Ascending aorta (tissue), 2 donors: ENCODE measurements at places on chromosomes 4 and X.
A peak's percentile ranks its signal among the peaks of the same experiment; 100 is the strongest.

DNA sequence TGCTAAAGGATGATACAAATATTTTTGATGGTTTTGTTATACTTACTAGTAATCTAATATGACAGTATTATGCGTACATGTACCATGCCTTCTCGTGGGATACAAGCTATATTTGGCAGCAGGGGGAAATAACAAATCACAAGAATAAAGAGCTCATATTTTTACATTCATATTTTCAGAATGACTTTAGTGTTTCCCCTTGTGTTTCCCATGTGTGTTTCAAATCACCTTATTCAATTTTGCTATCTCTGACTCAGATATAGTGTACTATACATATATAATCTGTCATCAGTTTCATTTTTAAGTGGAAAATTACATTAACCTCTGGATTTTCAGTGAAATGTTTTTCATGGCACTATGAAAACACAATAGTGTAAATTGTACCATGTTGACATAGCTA, 146.8 kb downstream of the RPA4 start:
- DNase-seq: no peak

DNA sequence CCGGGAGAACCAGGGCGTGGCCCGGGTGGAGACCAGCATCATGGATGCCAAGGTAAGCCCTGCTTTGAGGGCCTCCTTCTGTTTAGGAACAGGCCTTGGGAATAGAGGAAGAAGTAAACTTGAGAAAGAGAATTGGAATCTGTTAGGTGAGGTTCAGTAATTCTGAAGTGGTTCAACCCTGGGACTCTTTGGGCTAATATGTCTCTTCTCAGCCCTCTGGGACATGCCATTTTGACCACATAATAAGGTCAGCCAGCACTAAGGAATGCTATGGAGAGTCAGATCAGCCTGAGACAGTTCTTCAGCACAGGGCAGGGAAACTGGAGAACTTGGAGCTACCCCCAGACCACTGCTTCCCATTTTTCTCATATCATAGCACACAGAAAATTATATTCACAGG, 63.3 kb upstream of the PRPS1 start:
- no peak for DNase-seq

DNA sequence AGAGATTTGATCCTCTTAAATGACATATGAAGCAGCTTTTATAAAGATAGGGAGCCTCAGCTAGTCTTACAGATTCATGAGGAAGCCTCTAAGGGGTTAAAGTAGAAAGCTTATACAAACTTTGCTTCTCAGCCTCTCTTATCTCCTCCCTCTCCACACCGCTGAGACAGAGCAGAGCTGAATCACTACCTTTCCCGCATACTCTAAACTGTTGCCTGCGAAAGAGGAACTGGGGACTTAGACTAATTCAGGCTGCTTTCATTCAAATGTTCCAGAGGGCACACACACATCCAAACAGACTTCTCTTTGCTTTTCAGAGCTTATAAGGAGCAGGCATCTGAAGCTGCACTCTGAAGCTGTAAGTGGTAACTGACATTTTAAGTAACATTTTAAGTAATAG, at the start of gene SERTM2:
Gene SERTM2 (plus strand): TSS at position 169 of the 400 bp plus-strand sequence. CDS start 7,213 bp downstream, outside the sequence.
- no peak for DNase-seq

DNA sequence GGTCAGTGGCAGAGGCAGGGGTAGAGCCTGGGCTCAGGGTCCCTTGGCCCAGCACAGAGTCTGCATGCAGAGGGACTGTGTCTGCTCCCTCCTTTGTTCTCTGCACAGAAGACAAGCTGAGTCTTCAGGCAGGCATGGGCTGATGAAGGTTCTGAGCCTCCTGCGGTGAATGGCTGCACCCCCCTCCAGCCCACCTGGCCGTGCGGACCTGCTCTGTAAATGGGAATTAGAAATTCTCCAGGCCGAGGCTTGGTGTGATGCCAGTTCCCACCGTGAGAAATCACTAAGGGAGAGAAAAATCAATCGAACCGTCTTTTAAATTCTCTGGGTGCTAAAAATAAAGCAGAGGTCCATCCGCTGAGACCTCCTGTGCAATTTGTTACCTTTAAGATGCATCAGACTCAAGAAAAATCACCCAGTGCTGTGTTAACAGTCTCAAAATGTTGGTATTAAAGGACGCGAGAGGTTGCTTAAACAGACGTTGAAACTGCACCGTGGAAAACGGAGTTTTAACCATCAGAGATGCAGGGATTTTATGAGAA, 96.0 kb downstream of the WFS1 start:
- DNase-seq: no peak

- peak; percentile 75 for DNase-seq
These were observed 811 bp downstream of the ANKRD50 start for GRCh38 chr4:124711471-124712371.

DNA sequence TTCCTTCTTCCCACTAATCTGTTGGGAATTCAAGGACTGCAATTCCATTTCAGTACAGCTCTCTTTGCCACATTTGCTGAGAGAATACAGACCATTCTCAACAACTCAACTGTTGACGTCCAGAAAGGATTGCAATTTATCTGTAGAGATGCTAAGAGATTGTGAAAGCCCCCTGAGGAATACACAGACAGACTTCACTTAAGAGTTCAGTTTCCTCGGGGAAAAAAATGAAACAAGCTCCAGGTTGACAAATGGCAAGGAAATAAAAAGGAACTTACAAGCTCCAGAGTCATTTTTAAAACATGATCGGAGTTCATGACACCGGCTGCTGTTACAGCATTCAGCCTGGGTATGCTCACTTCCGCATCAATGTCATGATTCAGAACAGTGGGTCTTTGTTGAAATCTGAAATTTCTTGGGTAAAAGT, 13.8 kb downstream of the TLR10 start:
- no peak for DNase-seq

DNA sequence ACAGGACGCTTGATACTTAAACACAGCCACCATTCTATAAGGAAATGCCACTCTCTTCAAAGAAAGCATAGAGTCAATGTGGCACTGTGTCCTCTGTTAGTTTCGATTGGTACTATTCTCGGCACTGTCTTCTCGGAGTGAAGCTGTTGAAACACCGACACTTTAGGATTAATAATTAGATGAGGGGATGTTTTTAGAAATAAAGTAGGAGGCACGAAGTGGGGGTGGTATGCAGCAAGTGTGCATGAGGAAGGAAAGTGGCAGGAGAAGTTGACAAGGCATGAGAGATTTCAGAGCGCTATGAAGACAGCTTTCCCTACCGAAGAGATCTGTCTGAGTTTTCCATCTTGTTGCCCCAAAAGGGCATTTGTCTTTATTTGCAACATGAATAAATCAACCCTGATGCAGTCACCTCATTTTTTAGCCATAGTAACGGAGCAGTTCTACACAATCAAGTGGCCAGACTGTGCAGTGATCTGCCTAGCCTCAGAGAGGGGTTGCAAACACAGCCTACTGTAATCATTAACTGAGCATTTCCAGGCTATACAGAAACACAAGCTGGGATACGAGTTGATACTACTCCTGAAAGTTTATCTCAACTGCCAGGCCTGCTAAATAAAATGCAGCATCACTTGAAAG, 8.3 kb downstream of the GPRIN3 start:
- no peak for DNase-seq

DNA sequence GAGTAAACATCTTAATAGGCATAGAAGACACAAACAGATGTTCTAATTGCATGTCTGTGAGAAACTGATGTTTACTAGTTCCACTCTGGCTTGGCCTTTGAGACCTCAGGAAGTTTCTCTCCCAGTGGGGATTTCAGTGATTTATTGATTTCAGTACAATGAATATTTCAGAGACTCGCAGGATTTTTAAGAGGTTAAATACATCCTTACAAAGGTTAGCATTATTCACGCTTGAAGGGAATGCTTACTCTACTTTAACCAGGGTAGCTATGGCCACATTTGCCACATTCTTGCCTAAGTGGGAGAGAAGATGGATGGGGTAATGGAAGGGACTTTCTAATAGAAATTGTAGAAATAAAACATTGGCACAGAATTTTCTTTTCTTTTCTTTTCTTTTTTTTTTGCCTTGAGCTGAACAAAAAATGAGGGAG, 480.1 kb downstream of the SPRY1 start:
- no peak for DNase-seq

GRCh38 chrX:47180346-47180745, 13.3 kb upstream of the UBA1 start:
- DNase-seq: no peak

GRCh38 chr4:155545456-155545855, 121.2 kb upstream of the GUCY1A1 start:
- no peak for DNase-seq

- no peak for DNase-seq
These were observed 21.4 kb downstream of the SOD3 start for GRCh38 chr4:24816797-24817196.

GRCh38 chrX:29455702-29456101, 759.7 kb upstream of the MAGEB2 start:
- no peak for DNase-seq

DNA sequence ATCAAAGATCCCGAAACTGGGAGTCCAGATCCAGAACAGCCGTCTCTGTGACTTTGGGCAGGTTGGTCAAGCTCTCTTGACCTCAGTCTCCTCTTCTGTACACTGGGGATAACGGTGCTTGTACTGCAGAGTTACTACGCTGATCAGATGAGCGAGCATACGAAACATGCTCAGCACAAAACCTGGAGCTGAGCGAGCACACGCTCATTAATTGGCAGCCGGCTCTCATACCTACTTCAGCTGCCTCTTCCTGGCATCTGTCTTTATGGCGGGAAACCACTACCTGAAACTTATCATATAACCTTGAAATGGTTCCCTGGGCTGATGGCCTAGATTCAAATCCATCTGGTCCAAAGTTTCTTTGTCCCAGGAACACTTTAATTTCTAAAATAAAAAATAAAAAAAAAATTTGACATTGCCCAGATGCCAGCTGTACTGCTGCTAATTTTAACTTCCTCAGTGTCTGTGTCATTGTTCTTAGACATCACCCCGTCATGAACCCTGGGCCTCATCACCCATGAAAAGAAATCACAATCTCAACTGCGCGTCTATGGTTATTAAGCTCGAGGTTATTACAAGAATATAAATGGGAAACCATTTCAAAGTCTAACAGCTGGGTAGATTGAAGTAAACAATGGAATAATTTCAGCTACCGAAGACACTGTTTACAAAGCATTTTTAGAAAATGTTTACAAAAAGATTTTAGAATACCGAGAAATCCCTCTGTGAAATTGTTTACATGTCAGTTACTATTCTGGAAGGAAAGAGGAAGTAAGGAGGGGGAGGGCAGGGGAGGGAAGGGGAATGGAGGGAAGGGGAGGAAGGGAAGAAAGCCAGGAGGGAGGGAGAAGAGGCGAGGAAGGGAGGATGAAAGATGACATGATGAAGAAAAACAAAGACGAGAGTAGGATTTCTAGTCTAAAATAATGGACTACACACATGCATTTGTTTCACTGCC, 49.0 kb downstream of the CRMP1 start:
- DNase-seq: no peak

- DNase-seq: peak; percentile 71
These were observed 61.9 kb upstream of the LAS1L start for GRCh38 chrX:65596270-65597034.

GRCh38 chr4:170005472-170005871, 20.7 kb downstream of the MFAP3L start:
- no peak for DNase-seq

- no peak for DNase-seq
These were observed 704 bp downstream of the FAM3A start for GRCh38 chrX:154515090-154515965.

DNA sequence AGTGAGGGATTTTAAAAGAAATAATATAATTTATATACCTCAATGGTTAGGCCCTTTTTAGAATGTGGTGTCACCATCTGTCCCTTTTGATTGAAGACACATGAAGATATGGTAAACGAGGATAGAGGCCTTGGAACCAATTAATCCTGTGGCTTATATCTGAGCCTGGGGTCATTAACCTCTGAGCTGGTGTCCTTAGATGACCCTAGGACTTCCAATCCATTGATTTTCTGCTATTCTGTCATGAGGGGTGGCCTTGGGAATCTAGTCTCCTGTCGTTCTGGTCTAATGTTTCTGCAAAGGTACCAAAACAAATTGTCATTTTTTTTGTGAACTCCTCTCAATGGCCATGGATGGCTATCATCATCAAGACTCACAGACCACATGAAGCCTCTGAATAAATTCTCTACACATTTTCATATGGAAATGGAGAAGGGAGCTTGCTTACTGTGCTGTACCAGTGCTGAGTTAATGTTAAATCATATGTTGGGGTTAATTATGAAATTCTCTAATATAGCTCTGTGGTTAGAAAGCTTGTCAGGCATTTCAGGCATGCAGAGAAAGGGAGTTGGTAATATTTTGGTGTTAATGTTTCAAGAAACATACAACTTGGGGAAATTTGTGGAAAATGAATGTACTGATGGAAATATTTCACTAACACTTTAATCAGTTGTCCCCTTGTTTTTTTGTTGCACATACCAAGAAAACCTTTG, 204.2 kb upstream of the IL15 start:
- DNase-seq: no peak

DNA sequence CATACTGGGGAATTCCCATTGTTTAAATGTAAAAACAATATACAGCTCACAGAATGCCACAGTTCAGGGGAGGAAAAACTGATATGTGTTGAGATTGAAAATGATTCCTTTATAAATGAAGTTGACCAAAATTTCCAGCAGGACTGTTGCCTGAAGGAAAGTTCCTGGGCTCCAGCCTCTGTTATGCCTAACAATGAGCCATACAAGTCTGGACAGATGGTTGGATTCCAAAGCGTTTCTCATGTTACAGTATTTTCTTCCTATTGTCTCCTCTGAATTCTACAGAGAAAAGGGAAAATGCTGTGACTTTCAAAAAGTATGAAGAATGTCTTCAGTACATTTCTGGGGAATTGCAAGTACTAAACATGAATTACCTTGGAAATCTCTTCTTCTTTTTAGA, 73.3 kb downstream of the ALPK1 start:
- no peak for DNase-seq

GRCh38 chr4:93184053-93184452, 644.5 kb upstream of the ATOH1 start:
- no peak for DNase-seq

DNA sequence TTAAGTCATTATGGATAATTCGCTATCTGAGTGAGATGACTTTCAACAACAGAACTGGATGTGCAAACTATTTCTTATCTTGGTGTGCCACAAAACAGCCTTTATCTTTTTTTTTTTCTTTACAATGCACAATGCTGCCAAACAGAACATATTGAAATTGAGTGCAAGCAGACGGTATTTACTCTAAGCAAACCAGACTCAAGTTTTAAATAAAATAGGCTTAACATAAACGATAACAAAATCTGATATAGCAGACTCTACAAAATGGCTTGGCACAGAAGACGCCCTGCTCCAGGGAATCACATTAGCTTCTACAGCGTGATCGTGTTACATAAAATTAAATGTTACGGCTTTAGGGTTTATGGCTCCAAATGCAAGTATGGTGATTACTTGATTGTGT, 9.6 kb upstream of the STK32B start:
- DNase-seq: no peak
